ENCODE measurements at places on chromosomes 4 and X. TPM values are rescaled to one million over a fixed set of nuclear protein-coding genes. Genes with fewer than 3 reads are reported as not detected.

Gene KIAA1210
- total RNA-seq: not detected

DNA sequence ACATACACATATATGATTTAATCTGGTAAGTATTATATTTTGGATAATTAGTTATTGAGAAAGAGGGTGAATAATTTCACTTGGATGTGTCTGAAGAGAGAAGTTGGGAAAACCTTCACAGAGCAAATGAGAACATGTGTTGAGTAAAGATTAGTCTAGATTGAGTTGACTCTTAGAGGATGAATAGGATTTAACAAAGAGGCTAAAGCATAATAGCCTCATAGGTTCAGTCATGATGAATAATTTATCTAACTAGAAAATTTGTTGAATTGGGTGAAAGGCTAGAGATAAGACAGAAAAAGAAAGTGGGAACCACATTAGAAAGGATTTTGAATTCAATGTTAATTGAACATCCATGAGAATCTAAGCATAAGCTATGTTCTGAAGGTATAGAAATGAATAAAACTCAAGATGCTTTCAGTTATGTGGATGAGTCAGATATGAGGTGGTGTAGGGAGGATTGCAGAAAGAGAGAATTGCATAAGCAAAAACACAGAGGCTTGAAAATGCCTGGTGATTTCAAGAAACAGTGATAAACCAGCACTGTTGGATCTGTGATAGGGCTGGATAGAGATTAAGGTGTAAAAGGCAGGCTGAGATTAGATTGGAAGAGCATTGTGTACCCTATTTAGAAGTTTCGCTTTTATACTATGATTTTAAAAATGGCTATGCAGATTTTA is 207.6 kb upstream of the NR3C2 start:
- no peak for DNase-seq

Gene RAB41
- not detected for total RNA-seq

DNA sequence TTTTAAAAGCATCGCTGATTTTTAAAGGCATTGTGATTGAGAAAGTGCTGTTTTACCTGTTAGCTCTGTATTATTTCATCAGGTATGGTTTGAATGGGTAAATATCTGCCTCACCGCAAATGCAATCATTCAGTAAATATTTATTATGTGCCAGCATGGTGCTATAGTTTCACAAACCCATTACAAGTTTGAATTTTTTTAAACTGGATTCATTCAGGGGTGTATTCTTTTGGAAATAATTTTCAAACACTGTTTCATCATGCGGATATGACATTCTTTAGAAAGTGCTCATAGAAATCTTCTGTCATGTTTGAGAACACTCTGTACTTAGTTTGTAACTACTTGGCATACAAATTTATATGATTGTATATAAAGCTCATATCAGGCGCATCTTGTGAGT is 37.2 kb downstream of the LIMCH1 start:
- no peak for DNase-seq

Data from dermis blood vessel endothelial cell (primary cell).